ENCODE measurements at places on chromosomes 5 and 9. TPM values are rescaled to one million over a fixed set of nuclear protein-coding genes. Genes with fewer than 3 reads are reported as not detected.

Gene CCNJL
- 4.4 TPM for total RNA-seq

Gene NLN
- total RNA-seq = 40.3 TPM

Gene FOXD4L4
- under 0.01 TPM for total RNA-seq

Gene GRXCR2
- total RNA-seq = not detected

Gene SPATA31D4
- not detected for total RNA-seq

Gene PTAR1
- 53.9 TPM for total RNA-seq

Gene KCNV2
- not detected for total RNA-seq

Gene PRRC1
- 47.0 TPM for total RNA-seq

- DNase-seq = no peak
Measured at GRCh38 chr5:126794157-126794828, 17.4 kb downstream of the LMNB1 start.

- DNase-seq = no peak
Measured at GRCh38 chr9:112179816-112180215, 4.7 kb upstream of the SUSD1 start.

DNA sequence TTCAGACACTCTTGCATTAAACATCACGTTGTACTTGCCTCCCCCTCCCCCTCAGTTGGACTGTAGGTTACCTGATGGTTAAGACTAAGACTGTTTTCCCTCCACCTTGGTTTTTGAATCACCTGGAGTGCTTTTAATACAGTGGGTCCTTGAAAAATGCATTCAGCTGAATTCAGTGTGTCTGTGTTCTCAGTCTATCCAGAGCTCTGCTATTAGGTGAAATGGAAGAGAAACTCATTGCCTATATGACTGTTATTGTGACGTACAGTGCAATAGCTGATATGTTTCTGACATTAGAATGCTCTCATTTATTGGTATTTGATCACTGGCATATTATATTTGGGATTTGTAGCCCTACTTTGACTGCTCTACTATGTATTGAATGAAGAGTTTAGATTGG is 108.5 kb downstream of the F2RL2 start:
- no peak for DNase-seq

DNA sequence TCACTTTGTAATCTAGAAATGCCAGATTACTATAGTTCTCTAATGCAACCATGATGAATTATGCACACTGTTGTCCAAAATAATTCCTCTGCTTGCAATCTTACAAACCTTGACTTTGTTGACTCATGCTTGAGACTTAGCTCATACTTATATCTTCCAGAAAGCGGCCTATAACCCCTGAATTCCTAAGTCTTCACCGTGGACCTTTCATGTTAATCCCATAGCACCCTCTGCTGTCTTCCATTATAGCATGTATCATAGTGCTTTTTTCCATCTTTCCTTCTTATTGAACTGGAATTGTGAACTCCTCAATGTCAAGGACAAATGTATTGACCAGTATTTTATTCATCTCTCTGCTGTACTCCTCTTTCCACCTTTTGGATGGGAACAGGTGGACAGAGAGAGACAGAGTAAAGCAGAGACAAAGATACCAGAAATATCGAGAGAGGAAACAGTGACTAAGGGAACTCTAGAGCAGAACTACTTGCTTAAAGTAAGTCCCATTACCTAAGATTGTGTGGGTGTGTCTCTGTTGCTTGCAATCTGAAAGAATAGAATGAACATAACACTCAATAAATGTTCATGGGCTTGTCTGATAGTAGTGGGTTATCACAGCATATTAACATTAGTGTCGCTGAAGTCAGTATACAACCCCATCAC is 110.0 kb downstream of the LURAP1L start:
- peak; percentile 87 for DNase-seq

- peak; percentile 47 for DNase-seq
Measured at GRCh38 chr5:140205216-140205615, 30.2 kb downstream of the CYSTM1 start.

- peak; percentile 29 for DNase-seq
Measured at GRCh38 chr5:123265551-123265950, 157.7 kb downstream of the CEP120 start.

GRCh38 chr5:74552101-74552500 is 88.4 kb downstream of the ENC1 start:
- DNase-seq = no peak

GRCh38 chr9:83620841-83621636 is 1.9 kb upstream of the IDNK start:
- peak; percentile 48 for DNase-seq

GRCh38 chr5:181037365-181037861 is 2.7 kb upstream of the BTNL9 start:
- DNase-seq = no peak

All from bronchial epithelial cell (primary cell).